ENCODE measurements at places on chromosomes 7 and 10.

DNA sequence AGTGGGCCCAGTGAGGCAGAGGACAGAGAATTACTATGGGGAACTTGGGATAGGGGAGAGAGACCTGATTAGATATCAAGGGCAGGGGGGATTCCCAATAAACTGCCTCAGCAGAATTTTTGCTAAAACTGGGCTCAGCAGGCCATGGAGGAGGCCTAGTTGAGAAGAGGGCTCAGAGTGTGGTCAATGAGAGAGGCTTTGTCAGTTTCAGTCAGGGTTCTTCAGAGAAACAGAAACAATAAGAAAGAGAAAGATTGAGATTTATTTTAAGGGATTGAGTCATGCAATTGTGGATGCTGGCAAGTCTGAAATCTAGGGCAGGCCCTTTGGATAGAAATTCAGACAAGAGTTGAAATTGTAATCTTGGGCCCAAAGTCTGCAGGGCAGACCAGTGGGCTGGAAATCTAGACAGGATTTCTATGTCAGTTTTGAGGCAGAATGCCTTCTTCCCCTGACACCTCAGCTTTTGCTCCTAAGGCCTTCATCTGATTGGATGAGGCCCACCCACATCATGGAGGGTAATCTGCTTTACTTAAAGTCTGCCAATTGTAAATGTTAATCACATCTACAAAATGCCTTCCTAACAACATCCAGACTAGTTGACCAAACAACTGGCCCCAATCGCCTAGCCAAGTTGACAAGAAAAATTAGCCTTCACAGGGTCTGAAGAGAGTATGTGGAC is 33.5 kb upstream of the CCSER2 start:
- no peak for DNase-seq

- DNase-seq = no peak
These were observed 55.2 kb upstream of the EZH2 start for GRCh38 chr7:148939128-148939755.

DNA sequence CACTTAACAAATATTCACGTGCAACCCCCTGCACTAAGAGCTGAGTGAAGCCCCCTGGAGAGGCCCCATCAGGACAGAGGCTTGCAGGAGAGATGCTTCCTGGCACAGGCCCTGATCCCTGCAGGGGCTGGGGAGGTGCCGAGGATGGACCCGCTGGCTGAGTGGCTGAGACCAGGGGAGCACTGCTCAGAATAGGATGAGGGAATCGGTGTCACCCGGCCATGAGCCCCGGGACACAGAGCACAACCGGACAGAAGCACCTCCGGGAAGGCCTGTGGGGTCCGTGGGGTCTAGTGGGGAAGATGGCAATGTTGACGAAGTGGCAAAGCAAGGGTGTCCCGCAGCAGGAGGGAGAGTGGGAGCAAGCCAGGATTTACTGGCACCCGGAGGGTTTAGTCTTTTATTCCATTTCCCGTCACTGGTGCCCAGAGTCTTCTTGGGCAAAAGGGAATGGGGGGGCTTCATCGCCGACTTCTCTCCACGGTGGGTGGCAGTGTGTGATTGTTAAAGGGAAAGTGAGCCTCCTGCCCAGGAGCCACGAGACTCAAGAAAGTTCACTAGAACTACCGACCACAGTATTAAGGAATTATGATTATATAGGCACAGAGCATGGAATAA is 140.7 kb downstream of the ADARB2 start:
- no peak for DNase-seq

- no peak for DNase-seq
These were observed 293.9 kb downstream of the TNS3 start for GRCh38 chr7:47288060-47288459.
